ENCODE measurements at places on chromosomes 6 and 20.

GRCh38 chr20:48623176-48623905 lies 204.5 kb downstream of the PREX1 start:
- no peak for DNase-seq

DNA sequence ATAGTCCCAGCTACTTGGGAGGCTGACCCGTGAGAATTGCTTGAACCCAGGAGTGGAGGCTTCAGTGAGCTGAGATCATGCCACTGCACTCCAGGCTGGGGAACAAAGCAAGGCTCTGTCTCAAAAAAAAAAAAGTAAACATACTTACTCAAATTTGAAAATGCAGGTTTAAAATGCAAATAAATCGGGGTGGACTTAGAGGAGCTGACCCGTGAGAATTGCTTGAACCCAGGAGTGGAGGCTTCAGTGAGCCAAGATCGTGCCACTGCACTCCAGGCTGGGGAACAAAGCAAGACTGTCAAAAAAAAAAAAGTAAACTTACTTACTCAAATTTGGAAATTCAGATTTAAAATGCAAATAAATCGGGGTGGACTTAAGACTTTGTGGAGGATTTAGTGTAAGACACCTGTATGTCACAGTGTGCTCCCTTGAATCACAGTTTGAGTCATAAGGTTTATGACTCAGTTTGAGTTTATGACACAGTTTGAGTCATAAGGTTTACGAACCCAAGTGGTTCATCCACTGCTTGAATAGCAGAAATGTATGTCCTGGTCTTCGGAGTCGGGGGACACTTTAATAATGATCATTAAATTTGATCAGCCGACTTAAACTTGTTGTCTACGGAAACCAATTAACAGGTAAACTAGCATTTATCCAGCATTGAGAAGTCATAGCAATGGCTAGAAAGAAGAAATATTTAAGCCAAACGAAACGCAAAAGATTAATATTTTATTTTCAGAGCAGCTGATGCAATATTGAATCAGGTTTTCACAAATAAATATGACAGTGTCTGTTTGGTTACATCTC lies 6.8 kb upstream of the MRPS10 start:
- no peak for DNase-seq

- no peak for DNase-seq
These were observed 709.9 kb downstream of the TFAP2A start for GRCh38 chr6:9704989-9705388.

- no peak for DNase-seq
These were observed 388.0 kb downstream of the GJA1 start for GRCh38 chr6:121823437-121823851.

GRCh38 chr20:11467436-11467835 lies 450.3 kb upstream of the BTBD3 start:
- DNase-seq, result no peak

- no peak for DNase-seq
These were observed 48.6 kb downstream of the TPD52L1 start for GRCh38 chr6:125201961-125202729.

- no peak for DNase-seq
These were observed 12.6 kb upstream of the HLA-DQA1 start for GRCh38 chr6:32624565-32624964.

Measured in COR-L47 (cell line).